ENCODE measurements at places on chromosomes 16 and 17. TPM values are rescaled to one million over a fixed set of nuclear protein-coding genes. Genes with fewer than 3 reads are reported as not detected.

TMIGD1 gene
- not detected for total RNA-seq

CSH2 gene
- total RNA-seq: not detected

DNA sequence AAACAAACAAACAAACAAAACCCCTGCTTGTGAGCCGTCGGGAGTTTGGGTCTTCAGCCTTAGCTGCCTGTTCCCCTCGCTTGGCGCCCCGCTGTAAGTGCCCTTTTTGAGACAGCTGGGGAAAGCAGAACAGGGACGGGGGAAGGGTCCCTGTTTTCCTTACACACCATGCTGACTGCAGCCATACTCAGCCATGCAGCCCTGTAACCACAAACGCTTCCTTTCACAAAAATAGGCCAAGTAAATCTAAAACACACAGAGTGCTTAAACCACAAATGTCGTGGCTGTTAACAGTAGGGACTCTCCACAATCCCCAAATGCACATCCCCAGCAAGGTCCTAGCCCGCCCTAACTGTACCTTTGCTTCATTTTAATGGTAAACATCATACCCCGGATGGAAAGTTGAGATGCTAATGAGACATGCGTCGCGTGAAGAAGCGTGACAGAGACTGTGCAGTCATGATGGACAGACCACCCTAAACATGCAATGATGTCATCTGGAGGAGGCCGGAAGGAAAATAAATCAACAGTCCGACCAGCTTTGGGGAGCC lies 129.9 kb downstream of the MGAT5B start:
- no peak for DNase-seq

DNA sequence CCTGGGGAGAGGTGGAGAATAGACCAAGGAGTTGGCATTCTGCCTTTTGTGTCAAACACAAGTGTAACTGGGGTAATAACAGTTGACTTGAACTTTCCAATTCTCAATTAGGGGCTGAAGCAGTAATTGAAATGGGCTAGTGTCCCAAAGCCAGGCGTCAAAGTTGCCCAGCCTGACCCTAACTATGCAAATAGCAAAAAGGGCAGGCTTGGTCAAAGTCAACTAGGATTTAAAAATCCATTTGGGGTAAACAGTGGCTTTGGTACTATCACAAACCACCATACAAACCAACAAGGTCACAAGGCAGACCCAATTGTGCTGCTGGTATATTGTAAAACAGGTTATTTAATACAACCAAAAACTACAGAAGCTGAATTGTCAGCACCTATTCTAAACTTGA lies 18.0 kb downstream of the NFE2L1 start:
- no peak for DNase-seq

GRCh38 chr17:51398687-51399086 lies 138.3 kb downstream of the UTP18 start:
- no peak for DNase-seq

- DNase-seq: peak; percentile 59
Measured at GRCh38 chr17:80327518-80327917, 66.9 kb downstream of the RNF213 start.

- DNase-seq: no peak
Measured at GRCh38 chr17:3980381-3981014, 16.3 kb upstream of the ATP2A3 start.

- DNase-seq: no peak
Measured at GRCh38 chr17:44757045-44757917, 1.5 kb upstream of the ADAM11 start.

DNA sequence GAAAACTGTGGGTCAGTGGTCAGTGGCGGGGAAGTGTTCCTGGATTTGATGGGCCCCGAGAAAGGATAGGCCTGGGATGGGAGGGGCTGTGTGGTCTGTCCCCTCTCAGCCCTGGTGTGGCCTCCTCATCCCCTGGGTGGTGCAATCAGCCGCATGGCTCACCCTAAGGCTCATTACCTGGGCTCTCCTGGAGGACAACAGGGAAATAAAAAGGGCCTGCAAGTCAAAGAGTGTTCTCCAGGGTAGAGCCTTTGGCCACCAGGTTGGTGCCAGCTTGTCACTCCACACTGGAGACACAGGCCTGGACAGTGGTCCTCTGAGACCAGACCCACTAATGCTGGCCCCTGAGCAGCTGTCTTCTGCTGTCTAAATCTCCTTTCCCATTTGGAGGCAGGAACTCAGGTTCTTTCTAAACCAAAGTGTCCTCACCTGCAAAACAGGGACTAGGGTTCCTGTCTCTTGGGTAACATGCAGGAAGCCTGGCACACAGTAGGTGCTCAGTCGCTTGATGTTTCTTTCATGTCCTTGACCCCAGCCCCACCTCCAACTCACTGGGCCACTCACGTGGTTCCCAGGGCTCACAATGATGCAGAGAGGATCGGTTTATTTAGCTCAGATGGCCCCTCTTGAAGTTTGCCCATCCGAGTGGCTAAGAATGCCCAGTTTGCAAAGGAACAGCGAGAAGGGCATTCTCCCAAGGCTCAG lies 2.4 kb downstream of the NDRG4 start:
- DNase-seq: no peak

DNA sequence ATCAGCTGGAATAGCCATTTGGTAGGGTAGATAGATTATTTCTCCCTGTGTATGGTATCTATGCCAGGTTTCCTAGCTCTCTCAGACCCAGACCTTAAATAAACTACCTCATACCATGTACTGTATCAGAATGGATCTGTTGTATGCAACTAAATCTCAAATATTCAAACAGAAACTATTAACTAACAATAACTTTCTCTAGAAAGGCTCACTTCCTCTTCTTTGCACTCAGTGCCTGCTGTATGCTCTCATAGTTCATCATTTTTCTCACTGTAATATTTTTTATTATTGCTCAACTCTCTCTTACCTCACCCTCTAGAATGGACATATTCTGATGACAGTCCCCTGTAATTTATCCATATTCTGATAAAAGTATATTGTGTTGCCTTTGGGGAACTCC lies 182.4 kb downstream of the TOX3 start:
- DNase-seq: no peak

DNA sequence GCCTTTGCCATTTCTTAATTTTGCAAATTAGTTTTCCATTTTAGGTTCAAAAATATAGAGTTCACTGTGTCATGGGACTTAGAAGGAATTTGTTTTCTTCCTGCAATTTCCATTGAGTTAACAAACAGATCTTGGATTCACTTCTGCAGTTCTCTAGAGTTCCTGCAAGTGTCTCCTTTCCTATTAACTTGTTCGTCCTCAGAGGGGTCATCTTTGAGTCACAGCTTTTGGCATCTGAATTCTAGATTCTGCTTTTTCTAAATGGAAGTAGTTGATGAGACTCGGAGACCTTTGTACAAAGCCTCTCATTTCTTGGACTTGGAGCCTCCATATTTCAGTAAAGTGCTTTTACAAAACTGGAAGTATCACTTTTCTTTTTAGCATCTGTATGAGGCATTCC lies 323.3 kb downstream of the BCAS3 start:
- DNase-seq: no peak
